Activated CD4-positive, alpha-beta memory T cell treated with anti-CD3 and anti-CD28 coated beads, Interleukin-2, amount 10 ng/mL, durations not matched to agents 7 days and 5 days (primary cell): ENCODE measurements at places on chromosomes 3 and 15. TPM values are rescaled to one million over a fixed set of nuclear protein-coding genes. Genes with fewer than 3 reads are reported as not detected.
A peak's percentile ranks its signal among the peaks of the same experiment; 100 is the strongest.

Gene SPINK8
- not detected for total RNA-seq

Gene SKOR1
- 0.25 TPM for total RNA-seq

Gene CNTN4
- total RNA-seq = not detected

Gene GOLGA6D
- total RNA-seq = not detected

- no peaks in the 10 kb centered on the region for H3K27me3 ChIP-seq
- no peak overlapping the region for H3K4me3 ChIP-seq
- H3K4me1 ChIP-seq = peaks cover 37% of the 10 kb centered on the region
- no peak for DNase-seq
- H3K36me3 ChIP-seq = peaks cover 21% of the 10 kb centered on the region
These were observed 146.3 kb downstream of the RBPMS2 start for GRCh38 chr15:64629063-64629462.

DNA sequence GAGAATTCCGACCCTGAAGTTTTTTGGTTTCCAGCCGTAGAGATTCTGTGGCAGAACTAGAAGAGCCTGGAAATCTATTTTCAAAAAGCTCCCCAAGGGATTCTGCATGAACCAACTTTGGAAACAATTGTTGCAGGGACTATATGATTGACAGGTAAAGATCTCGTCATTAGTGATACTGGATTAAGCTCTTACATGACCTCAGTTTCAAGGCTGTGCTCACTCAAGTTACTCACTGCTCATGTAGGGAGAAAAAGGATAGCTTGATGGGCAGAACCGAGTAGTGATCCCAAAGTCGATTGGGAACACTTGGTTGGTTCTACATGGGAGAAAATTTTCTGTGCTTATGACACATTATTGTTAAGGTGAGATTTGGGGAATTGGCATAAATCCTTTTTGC, 142.3 kb upstream of the RASGRP1 start:
- peaks cover 27% of the 10 kb centered on the region for H3K36me3 ChIP-seq
- peaks cover 40% of the 10 kb centered on the region for H3K4me1 ChIP-seq
- H3K27ac ChIP-seq = no peak overlapping the region
- H3K27me3 ChIP-seq = no peaks in the 10 kb centered on the region

DNA sequence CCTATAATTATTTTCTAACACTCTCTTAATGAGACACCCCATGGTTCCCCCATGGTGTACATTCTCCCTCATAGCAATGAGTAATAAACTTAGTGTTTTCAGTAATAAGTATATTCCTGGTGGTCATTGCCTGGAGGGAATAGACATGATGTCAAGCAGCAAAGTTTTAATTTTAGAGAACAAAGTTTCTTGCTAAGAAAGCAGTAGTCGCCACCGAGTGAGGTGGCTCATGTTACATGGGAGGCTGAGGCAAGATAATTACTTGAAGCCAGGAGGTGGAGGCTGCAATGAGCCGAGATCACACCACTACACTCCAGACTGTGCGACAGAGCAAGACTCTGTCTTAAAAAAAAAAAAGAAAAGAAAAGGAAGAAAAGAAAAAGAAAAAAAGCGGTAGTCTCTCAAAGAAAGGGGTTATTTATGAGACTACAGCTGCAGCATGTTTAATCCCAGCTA, 2.4 kb upstream of the ELP6 start:
- no peak overlapping the region for H3K4me3 ChIP-seq
- DNase-seq = no peak
- H3K4me1 ChIP-seq = peaks cover 20% of the 10 kb centered on the region

GRCh38 chr3:100697172-100697571, 12.1 kb upstream of the TFG start:
- H3K4me3 ChIP-seq = no peak overlapping the region
- H3K27ac ChIP-seq = no peak overlapping the region
- H3K27me3 ChIP-seq = peaks cover 29% of the 10 kb centered on the region

Gene CEP19
- 5.3 TPM for total RNA-seq

- DNase-seq = no peak
- no peak overlapping the region for H3K4me3 ChIP-seq
- H3K27ac ChIP-seq = no peak overlapping the region
These were observed 48.6 kb upstream of the CHRNB4 start for GRCh38 chr15:78689626-78690025.

Gene REC114
- total RNA-seq = not detected

Gene MEIS2
- not detected for total RNA-seq

DNA sequence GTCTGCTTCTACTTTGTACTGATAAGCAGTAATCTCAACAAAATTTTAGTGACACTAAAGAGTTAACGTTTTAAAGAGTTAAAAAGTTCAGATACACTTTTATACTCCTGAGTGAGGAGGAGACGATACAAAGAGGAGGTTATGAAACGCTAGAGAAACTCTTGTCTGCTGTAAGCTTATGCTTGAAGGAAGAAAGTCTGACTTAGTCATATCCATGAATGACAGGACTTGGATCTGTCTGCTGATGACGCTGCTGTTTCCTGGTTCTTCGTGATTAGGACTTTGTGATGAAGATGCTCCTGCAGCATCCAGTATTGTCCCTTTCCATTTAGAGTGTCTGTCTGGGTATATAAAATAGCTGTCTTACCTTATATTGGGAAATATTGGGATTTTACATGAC, 15.8 kb downstream of the TCF12 start:
- H3K4me3 ChIP-seq = no peak overlapping the region
- peaks cover 9% of the 10 kb centered on the region for H3K4me1 ChIP-seq
- H3K27ac ChIP-seq = no peak overlapping the region
- no peaks in the 10 kb centered on the region for H3K27me3 ChIP-seq

GRCh38 chr3:54932606-54933005, 4.7 kb upstream of the LRTM1 start:
- H3K27me3 ChIP-seq = no peaks in the 10 kb centered on the region
- H3K27ac ChIP-seq = no peak overlapping the region
- no peak for DNase-seq
- no peaks in the 10 kb centered on the region for H3K36me3 ChIP-seq

Gene HIGD2B
- total RNA-seq = not detected

- no peak overlapping the region for H3K4me3 ChIP-seq
- DNase-seq = no peak
- H3K27me3 ChIP-seq = peaks cover 28% of the 10 kb centered on the region
- H3K4me1 ChIP-seq = peaks cover 54% of the 10 kb centered on the region
These were observed 232.9 kb downstream of the UACA start for GRCh38 chr15:70530503-70530902.

DNA sequence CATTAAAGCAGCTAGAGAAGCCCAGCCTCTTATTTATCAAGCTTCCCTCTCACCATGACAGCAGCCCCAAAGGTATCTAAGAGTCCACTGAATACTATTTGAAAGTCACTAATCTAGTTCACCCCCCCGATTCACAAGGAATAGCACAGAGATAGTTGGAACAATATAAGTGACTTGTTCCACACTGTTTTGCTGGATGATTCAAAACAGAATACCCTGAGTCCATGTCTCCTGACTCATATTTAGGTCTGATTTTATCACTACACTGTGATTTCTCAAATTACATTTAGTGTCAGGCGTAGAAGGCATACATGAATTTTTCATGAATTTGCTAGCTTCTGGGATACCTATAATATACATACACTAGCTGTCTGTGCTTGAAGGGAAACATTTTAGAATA, 18.7 kb upstream of the EOGT start:
- H3K4me1 ChIP-seq = peaks cover 24% of the 10 kb centered on the region
- no peak overlapping the region for H3K27ac ChIP-seq
- no peak for DNase-seq
- H3K36me3 ChIP-seq = peaks cover 75% of the 10 kb centered on the region
- H3K27me3 ChIP-seq = no peaks in the 10 kb centered on the region
- H3K4me3 ChIP-seq = no peak overlapping the region

DNA sequence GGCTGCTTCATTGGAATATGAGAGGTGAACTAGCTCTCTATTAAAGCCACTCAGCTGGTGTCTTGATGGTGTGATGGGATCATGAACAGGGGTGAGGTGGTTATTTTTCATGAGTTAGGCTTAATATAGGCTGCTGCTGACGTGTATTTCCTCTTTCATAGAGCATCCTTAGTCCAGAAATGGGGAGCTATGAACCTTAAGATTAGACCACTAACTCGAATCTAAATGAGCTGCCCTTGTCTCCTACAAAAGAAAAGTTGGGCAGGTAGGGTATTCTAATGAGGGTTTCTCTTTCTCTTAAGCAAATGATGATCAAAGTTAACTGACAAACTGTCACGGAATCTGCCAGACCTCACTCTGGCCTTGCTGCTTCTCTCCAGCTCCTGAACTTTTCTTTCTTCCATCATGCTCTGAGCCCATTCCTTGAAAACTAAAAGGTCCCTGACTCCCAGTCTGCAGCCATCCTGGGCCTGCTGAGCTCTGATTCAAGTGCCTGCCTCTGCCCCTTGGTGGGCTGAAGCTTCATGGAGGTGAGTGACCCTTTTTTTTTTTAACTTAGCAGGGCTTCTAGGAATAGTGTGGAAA, at the start of gene TRIM69:
TRIM69 (plus strand) TSS at position 348 of the 585 bp plus-strand sequence; CDS start at position 525, 177 bp downstream.
- DNase-seq = no peak
- H3K27ac ChIP-seq = peak within 1 kb of the TSS; percentile 95
- peaks cover 31% of the 10 kb centered on the region for H3K36me3 ChIP-seq
- peaks cover 71% of the 10 kb centered on the region for H3K4me1 ChIP-seq
- peak within 1 kb of the TSS; percentile 79 for H3K4me3 ChIP-seq
- no peaks in the 10 kb centered on the region for H3K27me3 ChIP-seq

Gene SOX14
- not detected for total RNA-seq

Gene CTXN2
- total RNA-seq = not detected

GRCh38 chr3:28188686-28189085, 52.7 kb upstream of the CMC1 start:
- H3K4me1 ChIP-seq = no peaks in the 10 kb centered on the region
- H3K27me3 ChIP-seq = no peaks in the 10 kb centered on the region
- DNase-seq = no peak
- H3K4me3 ChIP-seq = no peak overlapping the region
- no peaks in the 10 kb centered on the region for H3K36me3 ChIP-seq

- H3K4me1 ChIP-seq = no peaks in the 10 kb centered on the region
- no peak overlapping the region for H3K27ac ChIP-seq
- DNase-seq = no peak
- no peaks in the 10 kb centered on the region for H3K36me3 ChIP-seq
These were observed 71.3 kb upstream of the THSD4 start for GRCh38 chr15:71044006-71044405.

DNA sequence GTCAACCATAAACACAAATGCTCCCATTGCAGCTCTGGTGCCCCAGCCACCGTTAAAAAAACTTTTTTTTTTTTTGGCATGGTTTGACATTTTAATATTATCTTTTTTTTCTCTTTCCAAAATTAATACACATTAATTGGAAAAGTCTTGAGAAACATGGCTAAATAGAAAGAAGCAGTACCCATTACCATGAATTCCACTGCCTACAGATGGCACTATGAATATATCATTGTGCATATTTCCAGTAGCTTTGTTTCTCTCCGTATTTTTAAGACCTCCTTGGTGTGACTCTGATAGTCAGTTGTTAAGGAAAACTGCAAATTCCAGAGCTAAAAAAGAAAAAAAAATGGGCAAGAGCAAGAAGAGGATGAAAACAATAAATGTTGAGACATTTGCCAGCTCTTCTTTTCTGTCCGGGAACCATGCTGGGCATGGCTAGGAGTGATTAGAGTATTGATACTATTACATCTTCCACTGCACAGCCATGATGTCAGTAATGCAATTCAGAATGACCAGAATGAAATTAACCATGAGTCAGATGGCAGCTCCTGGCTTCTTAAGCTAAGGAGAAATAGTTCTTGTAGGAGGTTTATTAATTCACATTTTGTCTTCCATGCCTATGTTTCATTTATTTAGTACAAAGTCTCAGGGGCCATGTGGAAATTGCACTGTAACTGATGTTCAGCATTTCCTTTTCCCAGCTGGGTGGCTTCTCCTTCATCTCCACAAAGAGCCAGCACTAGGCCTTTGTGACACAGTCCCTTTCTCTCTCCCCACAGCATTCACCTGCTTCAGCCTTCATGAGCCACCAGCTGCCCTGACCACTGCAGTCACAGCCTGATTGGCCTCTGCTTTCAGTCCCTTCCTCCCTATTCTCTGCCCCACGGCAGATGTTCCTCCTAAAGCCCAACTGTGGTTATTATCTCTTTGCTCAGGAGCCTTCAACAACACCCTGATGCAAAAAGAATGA, 31.8 kb downstream of the SLC7A14 start:
- no peak overlapping the region for H3K4me3 ChIP-seq
- no peak overlapping the region for H3K27ac ChIP-seq
- no peak for DNase-seq
- H3K36me3 ChIP-seq = no peaks in the 10 kb centered on the region
- H3K4me1 ChIP-seq = no peaks in the 10 kb centered on the region
- peaks cover 44% of the 10 kb centered on the region for H3K27me3 ChIP-seq

DNA sequence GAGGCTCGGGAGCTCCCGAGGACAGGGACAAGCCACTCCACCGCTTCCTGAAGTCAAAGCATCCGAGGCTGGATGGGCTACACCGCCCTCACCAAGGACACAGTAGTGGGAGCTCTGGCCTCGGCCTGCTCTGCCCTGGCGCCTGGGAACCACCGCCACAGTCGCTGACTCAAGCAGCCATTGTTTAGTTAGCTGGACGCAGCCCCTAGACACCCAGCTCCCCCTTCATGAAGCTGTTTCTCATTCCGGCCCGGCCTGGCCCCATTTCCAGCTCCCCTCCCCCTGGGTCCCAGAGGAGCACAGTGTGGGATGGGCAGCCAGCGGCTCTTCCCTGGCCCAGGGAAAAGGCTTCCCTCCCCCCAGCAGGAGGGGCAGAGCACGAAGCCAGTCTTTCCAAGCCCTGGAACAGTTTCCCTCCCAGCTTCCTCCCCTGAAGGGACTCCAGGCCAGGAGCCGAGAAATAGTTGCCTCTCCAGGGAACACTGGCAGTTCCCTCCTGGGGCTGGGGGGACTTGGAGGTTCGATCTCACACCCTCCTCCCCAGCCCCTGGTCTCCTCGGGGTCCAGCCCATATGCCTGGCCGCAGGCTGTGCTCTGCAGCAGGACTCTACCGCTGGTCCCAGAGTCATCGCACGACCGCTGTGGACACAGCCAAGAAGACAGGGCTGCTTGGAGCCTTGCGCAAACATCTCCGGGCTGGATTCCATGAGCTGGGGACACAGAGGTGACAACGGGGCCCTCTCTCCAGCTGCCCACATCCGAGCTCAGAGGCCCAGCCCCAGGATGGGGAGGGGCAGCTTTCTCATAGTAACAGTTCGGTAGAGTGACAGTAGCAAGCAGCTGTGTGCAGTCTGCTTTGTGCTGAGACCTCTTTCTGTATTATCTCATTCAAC, 10.0 kb downstream of the PLXND1 start:
- H3K27ac ChIP-seq = no peak overlapping the region
- no peaks in the 10 kb centered on the region for H3K36me3 ChIP-seq
- no peak for DNase-seq
- H3K4me3 ChIP-seq = no peak overlapping the region
- peaks cover 52% of the 10 kb centered on the region for H3K27me3 ChIP-seq
- H3K4me1 ChIP-seq = peaks cover 30% of the 10 kb centered on the region

GRCh38 chr15:40233727-40234577, 4.9 kb upstream of the PAK6 start:
- DNase-seq = no peak
- H3K27me3 ChIP-seq = peaks cover 10% of the 10 kb centered on the region
- H3K4me3 ChIP-seq = no peak overlapping the region
- peaks cover 7% of the 10 kb centered on the region for H3K4me1 ChIP-seq

Gene WDR48
- 38.7 TPM for total RNA-seq

DNA sequence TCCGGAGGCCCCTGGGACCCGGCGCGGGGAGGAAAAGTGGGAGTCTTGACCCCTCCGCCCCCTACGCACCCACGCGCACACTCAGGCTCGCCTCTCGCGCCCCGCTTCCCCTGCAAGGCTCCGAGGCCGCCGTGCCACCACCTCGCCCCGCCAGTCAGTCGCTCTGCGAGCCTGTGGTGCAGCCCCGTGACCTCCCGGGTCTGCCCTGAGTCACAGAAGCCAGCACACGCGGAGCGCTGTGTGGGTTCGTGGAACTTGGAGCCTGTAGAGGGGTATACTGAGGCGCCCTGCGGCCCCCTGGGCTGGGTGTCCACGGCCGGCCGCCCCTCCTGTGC, 380 bp upstream of the ALS2CL start:
- peaks cover 20% of the 10 kb centered on the region for H3K27me3 ChIP-seq
- peaks cover 44% of the 10 kb centered on the region for H3K4me1 ChIP-seq
- DNase-seq = no peak
- H3K36me3 ChIP-seq = no peaks in the 10 kb centered on the region
